ENCODE measurements at places on chromosomes 7 and 10.

- DNase-seq, result no peak
Measured at GRCh38 chr7:2247141-2247995, 5.3 kb downstream of the NUDT1 start.

- no peak for DNase-seq
Measured at GRCh38 chr7:26087321-26088091, 64.5 kb upstream of the NFE2L3 start.

DNA sequence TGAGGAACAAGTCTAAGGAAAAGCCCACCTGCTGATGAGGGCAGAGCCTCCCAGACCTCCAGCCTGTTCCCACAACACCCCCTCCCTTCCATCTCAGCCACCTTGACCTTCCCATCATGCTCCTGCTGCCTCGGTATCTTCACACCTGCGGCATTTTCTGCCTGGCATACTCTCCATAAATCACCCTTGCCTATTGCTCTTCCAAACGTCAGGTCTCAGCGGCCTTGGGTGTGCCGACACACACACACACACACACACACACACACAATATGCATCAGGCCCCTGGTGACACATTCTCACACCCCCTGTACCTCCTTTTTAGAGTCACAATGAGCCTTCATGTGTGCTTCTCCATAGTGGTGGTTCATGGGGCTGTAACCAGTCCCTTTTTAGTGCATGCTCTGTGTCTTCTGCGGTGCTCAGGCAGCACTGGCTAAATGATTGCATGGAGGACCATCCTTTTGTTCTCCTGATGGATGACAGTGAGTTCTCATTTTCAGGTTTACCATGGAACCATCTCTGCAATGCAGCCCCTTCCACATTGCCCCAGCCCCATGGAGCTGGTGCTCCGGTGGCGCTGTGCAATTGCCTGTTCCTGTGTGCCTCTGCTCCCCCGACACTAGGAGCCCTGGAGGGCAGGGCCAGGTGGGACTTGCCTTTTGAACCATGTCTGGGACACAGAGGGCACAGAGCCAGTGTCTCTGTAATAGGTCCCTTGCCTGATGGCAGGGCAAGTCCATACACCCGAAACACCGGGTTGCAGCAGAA lies 4.5 kb downstream of the ADIRF start:
- DNase-seq, result no peak

DNA sequence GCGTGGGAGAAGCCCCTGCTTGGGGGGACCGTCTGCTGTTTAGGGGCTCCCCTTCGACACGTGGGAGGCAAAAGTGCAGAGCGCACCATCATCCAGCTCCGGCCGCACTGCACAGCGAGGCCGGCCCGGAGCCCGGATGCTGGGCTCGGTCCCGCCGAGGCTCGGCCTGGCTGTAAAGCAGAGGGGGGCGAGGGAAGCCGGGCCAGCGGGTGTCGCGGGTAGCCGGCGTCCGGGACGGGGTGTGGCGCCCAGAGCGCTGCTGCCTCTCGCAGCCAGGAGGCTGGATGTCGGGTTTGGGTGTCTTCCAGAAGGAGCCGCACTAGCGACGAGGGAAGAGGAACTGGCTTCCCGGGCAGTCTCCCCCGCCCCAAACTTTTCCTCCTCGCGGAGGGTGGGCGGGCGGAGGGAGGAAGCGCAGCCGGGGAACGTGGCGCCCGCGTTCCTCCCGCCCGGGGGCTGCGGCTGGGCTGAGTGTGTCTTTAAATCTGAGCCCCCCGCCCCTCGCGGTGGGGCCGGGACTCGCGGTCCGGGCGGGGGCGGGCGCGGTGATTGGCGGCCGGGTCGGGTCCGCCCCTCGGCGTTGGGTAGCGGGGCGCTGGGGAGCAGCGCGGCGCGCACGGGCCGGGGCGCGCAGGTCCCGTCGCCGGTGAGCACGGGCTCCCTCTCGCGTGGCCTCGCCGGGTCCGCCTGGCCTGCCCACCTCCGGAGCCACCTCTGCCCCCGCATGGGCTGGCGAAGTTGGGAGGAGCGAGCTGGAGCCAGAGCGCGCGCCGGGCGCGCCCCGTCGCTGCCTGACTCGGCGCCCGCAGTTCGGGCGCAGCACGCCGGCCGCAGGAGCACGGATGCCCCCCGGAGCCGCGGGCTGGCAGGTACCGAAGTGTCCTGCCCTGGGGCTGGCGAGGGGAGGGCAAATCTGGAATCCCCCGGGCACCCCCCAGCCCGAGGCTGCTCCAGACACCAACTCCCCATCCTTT lies at the start of gene PALD1:
TSS of gene PALD1 (plus strand) at position 577 of the 974 bp plus-strand sequence. CDS start 47,185 bp downstream, outside the sequence.
- peak; percentile 17 for DNase-seq

GRCh38 chr10:79242620-79243152 lies 104.6 kb upstream of the PPIF start:
- DNase-seq, result peak; percentile 89

DNA sequence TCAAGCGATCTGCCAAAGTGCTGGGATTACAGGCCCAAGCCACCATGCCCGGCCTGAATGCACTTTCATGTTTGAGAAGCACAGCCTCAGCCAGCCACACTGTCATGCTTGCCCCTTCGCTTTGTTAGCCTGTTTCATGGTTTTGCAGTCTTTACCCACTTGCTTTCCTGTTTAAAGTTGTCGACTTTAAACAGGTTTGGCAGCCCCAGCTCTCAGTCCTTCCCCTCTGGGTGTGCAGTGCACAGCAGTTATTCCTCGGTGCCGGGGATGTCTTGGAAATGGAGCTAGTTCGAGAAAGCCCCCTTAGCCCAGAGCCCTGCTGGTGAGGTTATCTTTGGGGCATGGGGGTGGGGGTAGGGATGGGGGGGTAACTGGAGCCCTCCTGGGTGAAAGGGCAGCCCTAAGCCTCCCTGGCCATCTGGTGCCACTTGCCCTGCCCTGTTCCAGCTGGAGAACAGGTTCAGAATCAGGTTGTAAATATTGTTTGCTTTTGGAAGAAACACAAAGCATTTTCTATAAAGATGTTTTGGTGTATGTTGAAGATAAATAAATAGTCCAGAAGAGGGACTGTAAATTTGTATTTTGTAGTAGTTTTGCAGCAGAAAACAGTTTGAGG lies 14.8 kb downstream of the TSPAN14 start:
- DNase-seq, result no peak

- DNase-seq, result no peak
Measured at GRCh38 chr10:4024516-4025245, 239.7 kb upstream of the KLF6 start.

- DNase-seq, result no peak
Measured at GRCh38 chr7:37439653-37440026, 9.0 kb downstream of the ELMO1 start.

GRCh38 chr10:44865289-44865671 lies 45.9 kb upstream of the TMEM72 start:
- no peak for DNase-seq

DNA sequence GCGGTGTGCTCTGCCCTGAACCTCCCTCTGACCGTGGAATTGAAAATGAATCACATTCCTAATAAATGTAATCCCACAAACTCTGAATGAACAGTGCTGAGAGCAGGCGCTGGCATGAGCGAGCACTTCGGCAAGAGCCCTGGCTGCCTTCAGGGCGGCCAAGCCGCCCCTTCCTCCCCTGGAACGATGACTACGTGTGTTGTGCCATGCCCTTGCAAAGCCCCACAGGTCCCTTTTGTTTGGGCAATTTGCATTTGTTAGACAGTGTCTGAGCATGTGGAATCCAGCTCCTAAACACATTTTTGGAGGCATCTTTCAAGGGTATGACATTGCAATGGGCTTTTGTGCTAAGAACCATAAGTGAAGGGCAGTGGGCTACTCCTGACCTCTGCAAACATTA lies 95.6 kb upstream of the MKI67 start:
- no peak for DNase-seq

GRCh38 chr7:120603366-120603765 lies 254.6 kb downstream of the TSPAN12 start:
- no peak for DNase-seq

GRCh38 chr7:141695803-141696289 lies 6.1 kb downstream of the DENND11 start:
- DNase-seq, result no peak

DNA sequence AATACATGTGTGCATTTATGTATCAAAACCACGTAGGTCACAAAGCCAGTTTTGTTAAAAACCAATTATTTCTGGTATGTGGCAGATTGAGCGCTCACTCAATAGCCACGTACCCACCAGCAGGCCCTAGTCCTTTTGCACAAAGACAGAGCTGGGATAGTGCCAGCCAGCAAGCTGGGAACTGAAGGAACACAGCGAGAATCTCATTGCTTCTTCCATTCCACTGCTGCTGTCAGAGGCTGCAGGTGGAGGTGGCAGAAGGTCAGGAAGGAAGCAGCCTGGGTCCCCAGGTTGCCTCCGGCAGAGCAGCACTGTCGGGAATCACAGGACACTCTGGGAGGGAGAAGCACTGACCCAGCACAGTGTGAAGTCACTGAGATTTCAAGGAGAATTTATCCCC lies 385.5 kb upstream of the PFKP start:
- no peak for DNase-seq

GRCh38 chr10:8404721-8405120 lies 350.2 kb downstream of the GATA3 start:
- DNase-seq, result no peak

DNA sequence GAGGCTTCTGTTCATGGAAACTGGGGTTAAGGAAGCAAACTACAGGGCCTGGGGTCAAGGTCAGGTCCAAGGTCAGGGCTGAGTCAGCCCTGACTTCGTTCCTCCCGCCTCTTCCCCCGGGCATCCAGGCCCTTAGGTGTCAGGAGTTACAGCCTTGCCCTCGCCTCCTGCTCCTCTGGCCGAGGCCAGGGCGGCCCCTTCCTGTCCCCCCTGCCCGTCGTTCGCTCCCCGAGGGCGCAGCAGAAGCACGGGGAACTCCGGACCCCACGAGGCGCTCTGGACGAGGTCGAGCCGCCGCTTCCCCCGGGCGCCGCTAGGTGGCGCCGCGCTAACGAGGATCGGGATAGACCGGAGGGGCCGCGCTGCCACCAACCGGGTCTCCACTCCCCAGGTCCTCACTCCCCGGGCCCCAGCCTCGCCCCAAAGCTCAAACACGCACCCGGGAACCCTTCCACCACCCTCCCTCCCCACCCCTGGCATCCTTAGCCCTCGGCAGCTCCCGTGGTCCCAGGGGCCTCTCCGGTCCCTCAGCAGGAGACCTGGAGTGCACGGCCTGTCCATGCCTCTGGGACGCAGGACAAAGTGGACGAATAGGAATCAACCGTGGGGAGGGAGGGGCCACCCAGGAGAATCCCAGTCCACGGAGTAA lies 59.2 kb upstream of the MYL10 start:
- peak; percentile 43 for DNase-seq

- no peak for DNase-seq
Measured at GRCh38 chr7:32506266-32507054, 11.2 kb downstream of the AVL9 start.
